ENCODE measurements at places on chromosomes 2 and 18.
A peak's percentile ranks its signal among the peaks of the same experiment; 100 is the strongest.

- no peak for DNase-seq
Measured at GRCh38 chr2:155997538-155997937, 335.0 kb downstream of the NR4A2 start.

- DNase-seq, result no peak
Measured at GRCh38 chr2:42937171-42937875, 144.9 kb upstream of the HAAO start.

GRCh38 chr2:27683390-27684071 lies 19.8 kb downstream of the SLC4A1AP start:
- DNase-seq, result peak; percentile 79

DNA sequence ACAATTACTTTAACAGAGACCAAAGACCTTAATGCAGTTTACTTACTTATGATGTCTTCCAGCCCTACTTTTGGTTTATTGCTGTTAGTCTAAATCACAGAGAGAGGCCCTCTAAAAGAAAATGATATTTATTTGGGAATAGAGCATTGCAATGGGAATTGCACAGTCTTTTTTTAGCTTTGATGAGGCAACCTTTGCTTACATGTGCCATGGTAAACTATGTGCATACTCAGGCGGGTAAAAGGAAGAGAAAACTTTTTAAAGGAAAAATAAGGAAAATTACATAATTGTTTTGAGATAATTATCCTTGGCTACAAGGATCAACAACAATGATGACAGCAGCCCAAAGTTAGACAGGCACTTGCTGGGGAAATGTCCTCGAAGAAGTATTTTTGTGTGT lies 78.6 kb downstream of the EFEMP1 start:
- no peak for DNase-seq

DNA sequence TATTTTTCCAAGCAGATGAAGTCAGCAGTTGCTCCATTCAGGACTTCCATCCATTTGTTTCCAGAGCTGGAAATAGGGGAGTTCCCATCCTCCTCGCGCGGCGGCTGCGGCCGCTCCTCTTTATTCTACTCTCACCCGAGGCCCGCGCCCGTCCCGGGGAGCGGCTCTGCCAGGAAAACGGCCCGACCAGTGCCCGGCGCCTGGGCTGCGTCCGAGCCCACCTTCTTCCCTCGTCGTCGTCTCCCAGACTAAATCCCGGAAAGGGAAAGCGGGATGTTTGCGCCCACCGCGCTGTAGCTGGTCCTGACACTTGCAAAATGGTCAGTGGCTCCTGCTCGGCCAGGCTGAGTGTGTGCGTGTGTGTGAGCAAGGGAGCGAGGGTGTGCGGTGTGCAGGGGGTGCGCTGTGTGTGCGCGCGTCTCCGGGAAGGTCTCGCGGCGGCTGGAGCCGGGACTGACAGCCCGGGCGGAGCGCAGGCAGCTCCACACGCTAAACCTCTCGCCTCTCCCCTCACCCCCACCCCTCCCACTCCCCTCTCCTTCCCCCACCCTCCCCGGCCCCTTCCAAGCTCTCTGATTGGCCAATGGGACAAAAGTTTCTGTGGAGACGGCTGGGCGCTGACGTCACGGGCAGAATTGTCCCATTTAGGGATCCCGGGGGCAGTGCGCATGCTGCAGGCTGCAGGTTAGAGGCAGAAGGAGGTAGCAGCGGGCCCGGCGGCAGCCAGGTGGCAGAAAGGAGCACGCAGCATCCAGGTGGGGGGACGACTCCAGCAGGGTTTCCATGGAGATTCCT lies at the start of gene NOL4:
Gene NOL4 (minus strand): TSS at position 491 of the 795 bp plus-strand sequence. CDS start 1,660 bp downstream, outside the sequence.
- peak; percentile 3 for DNase-seq

- no peak for DNase-seq
Measured at GRCh38 chr2:235004329-235004903, 52.6 kb downstream of the SH3BP4 start.

- DNase-seq, result no peak
Measured at GRCh38 chr2:62641410-62641843, 64.1 kb upstream of the EHBP1 start.

- DNase-seq, result no peak
Measured at GRCh38 chr18:10036479-10036878, 122.7 kb downstream of the VAPA start.

DNA sequence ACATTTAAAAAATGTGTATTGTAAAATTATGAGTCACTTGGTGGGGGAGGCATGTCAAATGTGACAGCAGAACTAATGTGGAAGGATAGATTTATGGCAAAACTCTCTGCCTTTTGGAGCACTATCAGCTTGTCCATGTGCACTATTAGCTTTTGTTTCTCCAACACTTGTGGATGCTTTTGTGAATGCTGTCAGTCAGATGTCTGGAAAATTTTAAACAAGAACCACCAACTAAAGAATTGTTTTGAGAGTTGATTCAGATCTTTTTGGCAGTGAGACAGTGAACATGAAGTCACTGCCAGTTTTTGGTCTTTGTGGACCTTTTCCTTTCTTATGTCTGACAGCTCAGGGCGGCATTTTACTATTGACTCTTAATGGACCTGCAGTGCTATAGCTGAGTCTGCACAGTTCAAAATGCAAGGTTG lies 72.4 kb downstream of the KIAA1328 start:
- DNase-seq, result no peak

DNA sequence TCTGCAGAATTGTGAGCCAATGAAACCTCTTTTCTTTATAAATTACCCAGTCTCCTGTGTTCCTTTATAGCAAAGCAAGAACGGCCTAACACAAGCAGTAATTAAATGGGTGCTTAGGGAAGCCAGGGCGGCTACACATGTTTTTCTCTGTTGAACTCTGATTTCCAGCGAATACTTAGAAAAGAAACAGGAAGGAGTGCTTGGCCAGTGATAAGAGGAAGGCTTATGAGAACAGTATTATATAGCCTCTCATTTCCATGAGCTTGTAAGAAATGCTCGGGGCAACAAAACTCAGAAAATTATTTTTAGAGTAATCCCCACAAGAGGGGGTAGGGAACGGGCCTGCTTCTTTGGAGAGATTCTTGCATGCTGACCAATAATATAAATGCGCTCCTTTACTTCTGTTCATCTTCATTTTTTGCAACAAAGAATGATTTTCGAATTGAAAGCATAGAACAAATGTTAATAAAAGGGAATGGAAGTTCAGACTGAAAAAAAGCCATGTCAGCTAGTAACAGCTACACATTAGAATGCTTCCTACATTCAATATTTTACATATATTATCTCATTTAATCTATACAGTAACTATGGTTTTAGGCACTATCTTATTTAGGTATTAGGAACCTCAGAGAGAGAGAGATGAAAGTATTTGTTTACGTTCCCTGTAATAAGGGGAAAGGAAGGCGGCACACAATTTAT lies 49.7 kb upstream of the CCDC85A start:
- DNase-seq, result no peak

GRCh38 chr2:23399674-23400261 lies 14.8 kb downstream of the KLHL29 start:
- DNase-seq, result no peak

GRCh38 chr2:229335330-229335729 lies 64.2 kb upstream of the PID1 start:
- DNase-seq, result no peak
